ENCODE measurements at places on chromosomes 2 and 18.

DNA sequence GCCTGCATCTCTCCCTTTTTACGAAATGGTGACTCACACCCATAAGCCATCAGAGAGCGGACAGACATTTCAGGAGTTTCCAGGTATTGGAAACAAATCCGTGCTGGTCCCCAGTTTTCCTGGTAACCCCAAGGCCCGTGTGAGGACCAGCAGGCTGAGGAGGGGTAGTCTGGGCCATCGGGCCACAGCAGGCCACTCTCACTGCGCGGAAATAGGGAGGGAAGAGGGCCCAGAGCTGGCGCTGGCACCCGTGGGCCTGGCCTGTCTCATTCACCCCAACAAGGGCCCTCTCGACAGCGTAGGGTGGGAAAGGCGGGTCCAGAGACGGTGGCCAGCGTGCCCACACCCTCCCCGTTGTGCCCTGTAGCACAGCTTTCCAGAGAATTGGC is 13.7 kb upstream of the FAHD2A start:
- DNase-seq = no peak

GRCh38 chr2:18829976-18830375 is 240.6 kb upstream of the NT5C1B start:
- DNase-seq = no peak

- peak; percentile 43 for DNase-seq
Measured at GRCh38 chr2:197011801-197012641, 85.5 kb upstream of the PGAP1 start.

GRCh38 chr2:68282811-68283418 is 30.6 kb upstream of the PPP3R1 start:
- DNase-seq = peak; percentile 14

DNA sequence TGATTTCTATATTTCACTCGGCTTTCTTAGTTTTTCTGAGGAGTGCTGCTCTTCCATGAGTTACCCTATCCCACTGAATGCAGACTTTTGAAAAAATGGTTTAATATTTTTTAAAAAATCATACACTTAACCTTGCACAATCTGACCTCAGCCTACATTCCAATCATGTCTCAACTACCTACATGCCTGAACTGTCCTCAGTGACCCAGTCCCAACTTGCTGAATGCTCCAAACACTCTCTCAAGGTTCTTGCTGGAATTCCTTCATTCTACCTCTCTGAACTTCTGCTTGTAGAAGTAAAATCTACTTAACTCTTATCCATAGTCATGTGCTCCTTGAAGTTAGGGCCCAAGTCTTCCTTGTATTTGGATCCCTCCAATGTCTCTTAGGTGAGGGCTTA is 181.6 kb downstream of the XIRP2 start:
- DNase-seq = no peak

GRCh38 chr2:17754773-17755425 is 961 bp downstream of the GEN1 start:
- DNase-seq = no peak

GRCh38 chr2:26461601-26462023 is 16.3 kb downstream of the OTOF start:
- peak; percentile 5 for DNase-seq

DNA sequence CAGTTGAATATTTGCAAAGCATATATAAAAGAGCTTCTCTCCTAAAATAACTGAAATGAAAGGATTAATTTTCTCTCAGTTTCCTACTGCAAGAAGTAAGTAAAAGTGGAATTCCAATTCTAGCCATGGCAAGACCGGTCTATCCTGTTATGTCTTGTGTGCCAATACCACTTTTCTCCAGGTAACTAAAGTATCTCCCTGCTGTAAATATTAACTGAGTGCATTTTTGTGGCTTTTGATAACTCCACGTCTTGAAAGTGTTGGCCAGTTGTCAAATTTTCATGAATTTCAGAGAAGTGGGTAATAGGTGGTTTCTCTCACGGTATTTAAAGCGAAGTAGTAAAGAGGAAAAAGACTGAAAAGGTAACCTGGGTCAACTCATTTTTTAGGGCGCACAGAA is 225.9 kb downstream of the NEDD4L start:
- DNase-seq = no peak

GRCh38 chr2:69989441-69990105 is 28.1 kb upstream of the ASPRV1 start:
- DNase-seq = no peak

GRCh38 chr2:168526641-168527040 is 70.6 kb downstream of the CERS6 start:
- DNase-seq = no peak

- DNase-seq = no peak
Measured at GRCh38 chr2:227322530-227323205, 2.4 kb upstream of the MFF start.

- no peak for DNase-seq
Measured at GRCh38 chr2:223815186-223815883, 22.0 kb downstream of the AP1S3 start.

DNA sequence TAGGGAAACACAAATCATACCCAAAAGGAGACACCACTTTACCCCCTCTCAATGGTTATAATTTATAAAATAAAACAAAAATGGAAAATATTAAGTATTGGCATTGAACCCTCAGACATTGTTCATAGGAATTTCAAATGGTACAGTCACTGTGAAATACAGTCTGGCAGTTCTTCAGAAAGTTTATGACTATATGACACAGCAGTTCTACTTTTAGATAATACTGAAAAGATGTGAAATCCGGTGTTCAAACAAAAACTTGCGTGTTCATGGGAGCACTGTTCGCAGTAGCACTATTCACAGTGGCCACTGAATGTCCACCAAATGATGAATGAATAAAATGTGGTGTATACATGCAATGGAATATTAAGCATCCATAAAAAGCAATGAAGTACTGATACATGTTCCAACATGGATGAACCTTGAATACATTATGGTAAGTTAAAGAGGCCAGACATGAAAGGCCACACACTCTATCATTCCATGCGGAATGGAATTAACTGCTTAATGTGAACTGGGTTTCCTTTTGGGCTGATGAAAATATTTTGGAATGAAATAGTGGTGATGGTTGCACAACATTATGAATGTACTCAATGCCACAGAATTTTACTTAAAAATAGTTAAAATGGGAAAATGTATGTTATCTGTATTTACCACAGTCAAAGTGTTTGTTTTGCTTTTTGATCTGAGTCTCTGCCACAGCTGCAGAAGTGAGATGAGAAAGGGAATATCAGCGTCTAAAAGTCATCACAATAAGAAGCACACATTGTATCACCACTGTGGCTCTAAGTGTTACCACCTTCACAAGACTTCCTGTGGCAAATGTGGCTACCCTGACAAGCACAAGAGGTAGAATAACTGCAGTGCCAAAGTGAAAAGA is 864.6 kb downstream of the SUCLG1 start:
- DNase-seq = no peak

- DNase-seq = no peak
Measured at GRCh38 chr2:3251946-3252345, 125.7 kb downstream of the EIPR1 start.

- no peak for DNase-seq
Measured at GRCh38 chr2:146730882-146731281, 1113.9 kb upstream of the ACVR2A start.

DNA sequence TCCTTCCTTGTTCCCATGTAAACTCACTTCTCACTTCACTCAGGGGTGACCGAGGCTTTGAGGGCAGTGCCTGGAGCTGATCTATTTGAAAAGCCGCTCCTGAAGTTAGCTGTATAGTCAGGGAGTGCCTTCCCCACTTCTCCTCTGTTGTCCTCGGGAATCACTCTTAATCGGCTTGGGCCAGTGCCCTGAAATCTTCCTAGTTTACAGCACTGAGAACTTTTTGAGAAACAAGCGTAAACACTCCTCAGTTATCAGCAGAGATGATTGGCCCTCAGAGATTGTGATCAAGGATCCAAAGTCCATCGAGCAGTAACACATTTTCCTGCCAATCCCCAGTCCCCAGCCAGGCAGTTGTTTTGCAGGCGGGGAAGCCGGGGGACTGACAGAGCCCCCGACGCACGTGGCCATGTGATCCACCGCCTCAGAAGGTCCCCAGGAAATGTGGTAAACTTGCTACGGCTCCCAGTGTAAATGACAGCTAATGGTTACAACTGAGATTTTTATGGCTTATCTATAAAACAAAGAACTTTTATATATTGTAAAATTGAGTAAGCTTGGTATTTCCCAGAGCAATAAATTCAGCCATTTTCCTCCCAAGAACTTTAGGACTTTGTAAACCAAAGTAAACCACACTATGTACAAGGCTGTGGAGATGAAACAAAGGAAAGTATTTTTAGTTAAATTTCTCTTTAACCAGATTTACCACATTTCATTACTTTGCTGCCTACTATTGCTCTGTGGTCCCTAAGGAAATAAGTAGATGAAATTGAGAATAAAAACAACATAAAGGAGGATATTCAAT is 53.5 kb downstream of the C18orf63 start:
- no peak for DNase-seq

- no peak for DNase-seq
Measured at GRCh38 chr2:232406556-232407310, at the start of gene ALPG. Gene ALPG, plus strand, starts transcription at chr2:232406844. Its CDS starts 51 bp downstream, at chr2:232406895.

GRCh38 chr2:70982971-70983370 is 4.5 kb downstream of the ANKRD53 start:
- DNase-seq = no peak

DNA sequence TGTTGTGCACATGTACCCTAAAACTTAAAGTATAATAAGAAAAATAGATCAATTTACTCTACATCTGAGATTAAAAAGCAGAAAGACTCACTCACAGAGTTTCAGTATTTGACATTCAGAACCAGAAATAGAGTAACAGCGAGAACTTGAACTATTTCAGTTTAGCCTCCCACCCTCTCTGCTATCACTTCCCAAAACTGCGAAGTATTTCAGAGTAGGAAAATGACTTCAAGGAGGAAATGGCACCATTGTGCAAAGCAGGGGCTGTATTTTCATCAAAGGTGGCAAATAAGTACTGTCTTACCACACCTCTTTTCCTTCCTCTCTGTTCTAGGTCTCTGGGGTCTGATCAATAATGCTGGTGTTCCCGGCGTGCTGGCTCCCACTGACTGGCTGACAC is 13.6 kb downstream of the DHRS9 start:
- no peak for DNase-seq

- no peak for DNase-seq
Measured at GRCh38 chr18:30999887-31000628, 42.5 kb downstream of the DSC3 start.

DNA sequence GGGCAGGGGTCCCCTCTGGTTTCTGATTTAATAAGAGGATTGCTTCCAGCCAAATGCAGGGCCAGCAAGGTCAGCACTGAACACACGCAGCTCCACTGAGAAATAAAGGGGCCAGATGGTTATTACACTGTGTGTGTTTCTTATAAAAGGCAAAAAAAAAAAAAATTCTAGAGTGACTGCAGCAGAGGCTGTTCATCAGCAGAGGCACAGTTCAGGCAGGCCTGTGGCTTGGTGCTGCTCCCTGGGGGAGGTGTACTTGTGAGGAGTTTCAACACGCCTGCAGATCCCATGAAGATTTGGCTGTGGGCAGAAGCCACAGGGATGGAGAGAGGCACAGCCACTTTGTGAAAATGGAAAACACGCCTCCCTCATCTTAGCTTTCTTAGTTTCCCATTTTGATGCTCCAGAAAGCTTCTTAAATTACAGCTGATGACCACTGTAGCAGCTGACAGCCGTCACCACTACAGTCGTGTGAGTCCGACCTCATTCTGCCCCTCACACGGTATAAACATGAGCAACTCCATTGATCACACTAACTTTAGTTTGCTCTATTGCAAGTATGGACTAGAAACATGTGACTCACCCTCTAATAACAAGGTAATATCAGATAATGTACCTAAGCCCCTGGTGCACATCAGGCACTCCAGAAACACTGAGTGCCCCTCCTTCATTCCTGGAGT is 726.5 kb upstream of the RAB6C start:
- DNase-seq = no peak

DNA sequence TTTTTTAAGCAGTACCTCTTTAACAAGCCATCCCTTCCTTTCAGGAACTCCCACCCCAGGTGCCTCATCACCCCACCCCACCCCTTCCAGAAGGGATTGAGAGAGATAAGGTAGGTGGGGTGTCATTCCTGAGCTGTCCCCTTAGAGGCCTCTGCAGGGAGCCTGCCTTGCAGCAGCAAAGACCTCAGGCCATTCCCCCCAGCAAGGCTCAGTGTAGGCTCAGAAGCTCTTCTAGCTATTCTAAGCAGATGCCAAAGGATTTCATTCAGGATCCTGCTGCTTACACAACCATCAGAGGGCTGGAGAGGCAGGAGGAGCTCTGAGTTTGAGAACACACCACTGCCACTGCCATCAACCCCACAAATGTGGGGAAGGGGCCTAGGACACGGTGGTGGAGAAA is 5.8 kb upstream of the FIGLA start:
- no peak for DNase-seq

GRCh38 chr18:31801078-31801477 is 40.4 kb upstream of the SLC25A52 start:
- DNase-seq = no peak

- DNase-seq = no peak
Measured at GRCh38 chr2:53765767-53766166, 1.8 kb upstream of the CHAC2 start.

DNA sequence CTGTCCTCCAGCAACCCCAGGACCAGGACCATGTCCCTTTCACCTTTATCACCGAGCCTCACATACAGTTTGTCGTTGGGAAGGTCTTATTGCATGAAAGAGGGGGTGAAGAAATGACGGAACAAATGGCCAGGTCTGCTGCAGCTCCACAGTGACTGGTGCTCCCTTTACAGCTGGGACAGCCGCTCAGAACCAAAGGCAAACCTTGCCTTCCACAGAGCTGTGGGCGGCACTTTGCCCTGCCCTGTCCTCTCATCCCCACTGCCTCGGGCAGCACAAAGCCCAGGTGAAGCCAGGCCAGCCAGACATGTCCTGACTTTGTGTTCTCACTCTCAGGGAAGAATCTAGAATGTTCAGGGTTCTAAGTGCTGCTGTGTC is 961 bp downstream of the GPR55 start:
- no peak for DNase-seq

DNA sequence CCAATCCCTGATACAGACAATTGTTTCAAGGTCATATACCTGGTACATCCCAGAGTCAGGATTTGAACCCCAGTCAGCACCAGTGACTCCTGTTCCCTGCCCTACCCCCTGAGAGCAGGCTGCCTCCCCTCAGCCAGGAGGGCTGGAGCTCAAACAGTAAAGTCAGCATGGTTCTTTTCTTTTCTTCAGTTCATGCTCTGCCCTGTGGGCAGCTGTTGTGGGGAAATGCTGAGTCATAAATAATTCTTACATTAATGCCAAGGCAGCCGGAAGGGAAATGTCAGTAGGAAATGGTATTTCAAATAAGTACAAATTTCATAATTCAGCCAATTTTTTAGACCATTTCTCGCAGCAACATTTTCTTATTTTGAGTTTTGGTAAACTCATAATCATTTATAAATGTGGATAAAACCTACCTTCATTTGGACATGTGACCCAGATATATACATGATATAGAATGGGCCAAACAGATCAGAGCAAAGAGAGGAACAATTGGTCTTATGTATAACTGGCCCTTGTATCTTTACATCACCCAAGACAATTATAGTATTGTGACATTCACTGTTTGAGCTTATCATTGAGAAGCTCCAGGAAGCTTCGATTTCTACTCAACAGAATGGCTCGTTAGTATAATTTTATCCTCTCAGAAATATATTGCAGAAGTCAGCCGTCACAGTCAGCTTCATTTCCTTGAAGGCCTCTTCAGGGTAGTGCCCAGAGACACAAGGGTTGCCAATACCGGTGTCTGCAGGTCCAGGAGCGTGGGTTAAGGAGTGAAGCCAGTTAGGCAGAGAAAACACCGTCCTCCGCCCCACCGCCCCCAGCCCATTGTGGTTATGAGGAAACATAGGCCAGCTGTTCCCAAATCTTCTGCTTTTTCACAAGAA is 28.0 kb upstream of the SCYGR1 start:
- no peak for DNase-seq

GRCh38 chr2:121595012-121595891 is 54.0 kb downstream of the CLASP1 start:
- no peak for DNase-seq

GRCh38 chr2:236646871-236647270 is 77.2 kb downstream of the ACKR3 start:
- DNase-seq = no peak
